ENCODE measurements at places on chromosomes 16 and 17. TPM values are rescaled to one million over a fixed set of nuclear protein-coding genes. Genes with fewer than 3 reads are reported as not detected.

CCL5 gene
- 19.6 TPM for total RNA-seq

CASKIN1 gene
- 2.2 TPM for total RNA-seq

INCA1 gene
- total RNA-seq = 0.56 TPM

PMFBP1 gene
- total RNA-seq = 0.21 TPM

BBS2 gene
- 8.5 TPM for total RNA-seq

C16orf92 gene
- not detected for total RNA-seq

HS3ST3A1 gene
- 3.7 TPM for total RNA-seq
